Cardiac septum (tissue), 1 donor: ENCODE measurements at places on chromosomes 7 and 10. TPM values are rescaled to one million over a fixed set of nuclear protein-coding genes. Genes with fewer than 3 reads are reported as not detected.

DNA sequence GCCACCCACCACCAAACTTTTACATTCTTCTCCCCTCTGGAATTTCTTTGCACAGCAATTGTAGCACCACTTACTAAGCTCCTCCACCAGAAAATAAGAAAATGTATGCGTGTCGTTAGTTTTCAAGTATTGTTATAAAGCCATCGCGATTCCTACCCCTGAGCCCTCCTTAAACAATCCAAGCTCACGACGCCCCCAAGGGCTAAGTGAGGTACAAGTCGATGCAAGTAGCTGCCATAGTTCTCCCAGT is 1.3 kb downstream of the FRAT2 start:
- DNase-seq = no peak

The TPK1 gene
- 5.7 TPM for total RNA-seq

The GPR146 gene
- 12.6 TPM for total RNA-seq

The SEPHS1 gene
- total RNA-seq = 30.4 TPM

The SMARCD3 gene
- total RNA-seq = 112 TPM

The CTAGE4 gene
- 0.24 TPM for total RNA-seq

The CHST3 gene
- total RNA-seq = 24.4 TPM
